ENCODE measurements at places on chromosomes 11 and 22. TPM values are rescaled to one million over a fixed set of nuclear protein-coding genes. Genes with fewer than 3 reads are reported as not detected.

MRPL23 gene
- total RNA-seq = 29.2 TPM

POU2AF2 gene
- not detected for total RNA-seq

APOA4 gene
- not detected for total RNA-seq

TTLL1 gene
- 21.5 TPM for total RNA-seq

GLB1L2 gene
- 0.21 TPM for total RNA-seq

SMC1B gene
- total RNA-seq = not detected

KRTAP5-11 gene
- total RNA-seq = not detected

LIN7C gene
- total RNA-seq = 21.8 TPM

PGA4 gene
- not detected for total RNA-seq
